ENCODE measurements at places on chromosomes 3 and 15. TPM values are rescaled to one million over a fixed set of nuclear protein-coding genes. Genes with fewer than 3 reads are reported as not detected.

DNA sequence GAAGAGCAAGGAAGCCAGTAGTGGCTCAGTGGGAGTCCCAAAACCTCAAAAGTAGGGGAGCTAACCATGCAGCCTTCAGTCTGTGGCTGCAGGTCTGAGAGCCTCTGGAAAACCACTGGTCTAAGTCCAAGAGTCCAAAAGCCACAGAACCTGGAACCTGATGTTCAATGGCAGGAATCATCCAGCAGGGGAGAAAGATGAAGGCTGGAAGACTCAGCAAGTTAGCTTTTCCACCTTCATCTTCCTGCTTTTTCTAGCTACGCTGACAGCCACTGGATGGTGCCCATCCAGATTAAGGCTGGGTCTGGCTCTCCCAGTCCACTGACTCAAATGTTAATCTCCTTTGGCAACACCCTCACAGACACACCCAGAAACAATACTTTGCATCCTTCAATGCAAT, 626.3 kb downstream of the NAALADL2 start:
- no peak for DNase-seq

DNA sequence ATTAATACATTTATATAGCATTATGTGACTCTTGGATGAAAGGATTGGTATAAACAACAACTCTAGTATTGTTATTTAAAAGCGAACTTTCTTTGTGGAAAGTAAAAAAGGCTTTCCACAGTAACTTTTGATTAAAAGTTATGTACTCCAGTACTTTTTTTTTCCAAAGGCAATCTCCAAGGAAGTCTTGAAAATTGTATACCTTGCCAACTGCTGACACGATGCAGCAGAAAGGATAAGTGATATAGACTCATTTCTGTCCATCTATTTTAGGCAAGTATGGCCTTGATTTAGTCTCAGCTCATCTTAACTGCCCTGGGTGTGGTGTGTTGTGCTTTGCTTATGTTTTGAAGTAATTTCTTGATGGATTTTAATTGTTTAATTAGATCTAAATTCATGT, 79.7 kb downstream of the OTOL1 start:
- DNase-seq: peak; percentile 28

DNA sequence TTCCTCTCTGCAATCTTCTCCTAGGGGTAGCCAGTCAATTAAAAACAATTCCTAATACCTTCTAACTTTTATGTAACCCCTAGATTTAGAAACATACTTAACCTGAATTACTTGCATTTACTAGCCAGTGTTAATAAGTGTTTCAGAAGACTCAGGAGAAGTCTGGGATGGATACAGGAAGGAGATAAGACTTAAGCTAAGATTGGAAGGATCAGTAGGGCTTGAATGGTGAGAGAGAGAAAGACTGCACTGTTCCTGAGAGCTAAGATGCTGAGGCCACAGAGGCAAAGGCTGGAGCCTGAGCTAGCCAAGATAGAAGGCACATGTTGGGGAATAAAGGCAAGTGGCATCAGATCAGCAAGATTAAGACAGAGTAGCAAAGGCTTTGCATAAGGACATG, 30.1 kb upstream of the CADPS start:
- no peak for DNase-seq

Gene LRRC31
- total RNA-seq: not detected

Gene TRPM1
- not detected for total RNA-seq
